Left ventricle myocardium inferior (tissue), 1 donor: ENCODE measurements at places on chromosomes 7 and 10. TPM values are rescaled to one million over a fixed set of nuclear protein-coding genes. Genes with fewer than 3 reads are reported as not detected.
A peak's percentile ranks its signal among the peaks of the same experiment; 100 is the strongest.

Gene ZNF107
- total RNA-seq: 1.4 TPM

Gene CTAGE4
- 0.16 TPM for total RNA-seq

Gene C10orf53
- total RNA-seq: not detected

Gene CAMK2B
- total RNA-seq: 98.0 TPM

Gene OR9A2
- total RNA-seq: not detected

DNA sequence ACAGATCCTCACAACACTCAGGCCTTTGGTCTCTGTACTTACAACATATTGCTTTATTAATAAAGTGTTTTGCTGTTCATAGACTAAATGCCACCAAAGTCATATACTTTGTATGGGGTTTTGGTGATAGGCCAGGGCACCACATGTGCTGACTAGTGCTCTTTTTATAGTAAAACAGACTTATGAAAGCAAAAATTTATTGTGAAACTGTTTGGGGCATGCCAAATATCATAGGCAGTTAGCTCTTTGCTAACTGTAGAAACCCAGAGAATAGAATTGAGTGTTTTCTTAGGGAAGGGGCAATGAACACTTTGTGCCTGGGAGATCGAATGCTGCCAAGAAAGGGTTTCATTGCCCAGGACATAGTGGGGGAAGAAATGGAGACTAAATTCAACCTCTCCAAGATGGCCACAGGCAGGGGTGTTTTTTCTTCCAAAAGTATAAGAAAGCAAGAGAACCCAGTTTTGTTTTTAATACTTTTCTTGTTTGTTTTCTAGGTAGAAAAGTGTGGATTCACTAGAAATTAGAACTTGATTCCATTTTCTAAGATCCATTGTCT is 142.7 kb downstream of the TRIL start:
- H3K27ac ChIP-seq: no peak overlapping the region
- H3K4me1 ChIP-seq: peaks cover 22% of the 10 kb centered on the region
- no peak for DNase-seq
- no peak overlapping the region for H3K4me3 ChIP-seq

- peak within 1 kb of the TSS; percentile 23 for H3K27ac ChIP-seq
- H3K36me3 ChIP-seq: no peaks in the 10 kb centered on the region
- peaks cover 52% of the 10 kb centered on the region for H3K27me3 ChIP-seq
- H3K4me1 ChIP-seq: peaks cover 12% of the 10 kb centered on the region
Observed at GRCh38 chr7:954330-955238, at the start of gene ADAP1. TSS of gene ADAP1 (minus strand) at chr7:954680. CDS start at chr7:954477, 203 bp downstream.

GRCh38 chr10:19815731-19816410 is 361 bp upstream of the PLXDC2 start:
- H3K36me3 ChIP-seq: no peaks in the 10 kb centered on the region
- DNase-seq: peak; percentile 79
- peaks cover 29% of the 10 kb centered on the region for H3K27me3 ChIP-seq
- H3K4me3 ChIP-seq: peak overlapping the region; percentile 83
- peaks cover 49% of the 10 kb centered on the region for H3K4me1 ChIP-seq

- no peak overlapping the region for H3K27ac ChIP-seq
- H3K4me3 ChIP-seq: no peak overlapping the region
- H3K4me1 ChIP-seq: peaks cover 29% of the 10 kb centered on the region
- H3K36me3 ChIP-seq: no peaks in the 10 kb centered on the region
- no peak for DNase-seq
- H3K27me3 ChIP-seq: no peaks in the 10 kb centered on the region
Observed at GRCh38 chr10:24299578-24300260, 90.8 kb downstream of the KIAA1217 start.

DNA sequence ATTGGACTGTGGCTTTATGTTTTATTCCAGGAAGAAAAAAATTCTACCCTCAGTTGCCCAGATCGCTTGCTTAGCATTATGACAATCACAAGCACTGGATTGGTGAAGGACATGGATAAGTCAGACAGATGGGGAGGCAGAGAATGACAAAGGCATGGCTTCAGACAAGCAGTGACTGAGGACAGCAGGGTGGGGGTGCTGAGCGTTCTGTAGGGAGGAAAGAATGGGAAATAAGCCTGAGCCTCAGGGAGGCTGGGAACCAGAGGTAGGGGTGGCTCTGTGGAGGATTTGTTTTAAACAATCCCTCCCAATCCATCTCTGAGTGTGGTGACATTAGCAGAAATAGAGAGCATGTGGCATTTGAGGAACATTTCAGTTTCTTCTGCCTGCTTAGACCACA is 896.9 kb downstream of the CCSER2 start:
- H3K4me3 ChIP-seq: no peak overlapping the region
- H3K27me3 ChIP-seq: peaks cover 9% of the 10 kb centered on the region
- no peaks in the 10 kb centered on the region for H3K4me1 ChIP-seq
- no peak overlapping the region for H3K27ac ChIP-seq

DNA sequence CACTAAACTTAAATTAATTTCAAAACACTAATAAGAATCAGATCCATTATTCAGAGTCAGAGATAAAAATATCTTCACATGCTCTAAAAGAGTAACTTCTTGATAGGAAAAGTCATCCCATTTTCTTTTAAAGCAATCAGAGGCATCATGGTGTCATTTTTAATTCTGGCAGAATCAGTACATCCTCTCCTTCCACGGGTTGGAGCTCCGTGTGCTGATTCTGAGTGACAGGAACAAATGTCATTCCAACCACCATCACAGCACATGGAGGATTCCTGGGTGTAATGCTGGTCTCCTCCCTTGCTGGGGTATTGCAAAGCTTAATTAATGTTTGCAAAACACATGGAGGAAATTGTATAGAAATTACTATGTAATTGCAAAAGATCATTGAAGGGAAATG is 114.5 kb upstream of the IMMP2L start:
- H3K4me1 ChIP-seq: no peaks in the 10 kb centered on the region
- DNase-seq: no peak
- peaks cover 6% of the 10 kb centered on the region for H3K27me3 ChIP-seq
- no peak overlapping the region for H3K4me3 ChIP-seq
- H3K36me3 ChIP-seq: no peaks in the 10 kb centered on the region

DNA sequence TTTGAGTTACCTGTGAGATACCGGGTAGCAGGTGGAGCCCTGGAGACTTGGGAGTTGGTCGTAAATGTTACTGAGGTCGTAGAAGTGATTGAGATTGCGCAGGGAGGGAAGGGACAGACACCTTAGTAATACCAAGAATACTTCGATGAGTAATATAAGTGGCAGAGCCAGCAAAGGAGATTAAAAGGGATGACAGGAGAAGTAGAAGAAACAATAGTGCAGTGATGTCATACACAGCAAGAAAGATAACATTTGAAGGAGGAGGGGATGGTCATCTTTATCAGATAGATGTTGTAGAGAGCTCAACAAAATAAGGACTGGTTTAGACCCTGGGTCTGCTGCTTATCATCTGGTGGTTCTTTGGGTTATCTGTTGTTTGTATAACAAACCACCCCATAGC is 5.0 kb downstream of the BCCIP start:
- no peak overlapping the region for H3K27ac ChIP-seq
- H3K27me3 ChIP-seq: no peaks in the 10 kb centered on the region
- H3K4me1 ChIP-seq: peaks cover 34% of the 10 kb centered on the region
- H3K36me3 ChIP-seq: peaks cover 68% of the 10 kb centered on the region

GRCh38 chr10:112247791-112248190 is 35.4 kb upstream of the TECTB start:
- no peak for DNase-seq
- H3K27me3 ChIP-seq: no peaks in the 10 kb centered on the region
- no peaks in the 10 kb centered on the region for H3K4me1 ChIP-seq
- no peak overlapping the region for H3K27ac ChIP-seq
- H3K36me3 ChIP-seq: no peaks in the 10 kb centered on the region

DNA sequence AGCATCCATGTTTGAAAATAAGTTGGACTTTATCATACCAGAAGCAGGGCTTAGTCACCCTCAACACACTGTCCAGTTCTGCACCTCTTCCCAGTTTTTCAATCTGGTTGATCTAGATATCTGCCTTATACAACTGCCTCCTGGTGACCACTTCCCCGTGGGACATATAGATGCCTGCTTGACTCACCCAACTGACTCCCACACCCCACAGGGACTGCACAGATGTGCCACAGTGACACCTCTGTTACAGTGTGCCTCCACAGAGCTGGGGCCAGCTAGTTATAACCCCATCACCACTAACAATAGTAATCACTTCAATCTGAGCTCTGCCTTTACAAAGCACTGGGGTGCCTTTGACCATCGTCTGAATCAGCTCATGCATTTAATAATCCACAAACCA is 82.6 kb upstream of the AOAH start:
- H3K4me1 ChIP-seq: no peaks in the 10 kb centered on the region
- no peak for DNase-seq
- no peaks in the 10 kb centered on the region for H3K36me3 ChIP-seq
- no peak overlapping the region for H3K4me3 ChIP-seq
- no peak overlapping the region for H3K27ac ChIP-seq
- no peaks in the 10 kb centered on the region for H3K27me3 ChIP-seq

- H3K4me3 ChIP-seq: peak overlapping the region; percentile 52
- peaks cover 23% of the 10 kb centered on the region for H3K36me3 ChIP-seq
- H3K27me3 ChIP-seq: peaks cover 24% of the 10 kb centered on the region
- peaks cover 40% of the 10 kb centered on the region for H3K4me1 ChIP-seq
- peak overlapping the region; percentile 34 for H3K27ac ChIP-seq
- no peak for DNase-seq
Observed at GRCh38 chr7:4879396-4880081, 4.0 kb downstream of the RADIL start.

DNA sequence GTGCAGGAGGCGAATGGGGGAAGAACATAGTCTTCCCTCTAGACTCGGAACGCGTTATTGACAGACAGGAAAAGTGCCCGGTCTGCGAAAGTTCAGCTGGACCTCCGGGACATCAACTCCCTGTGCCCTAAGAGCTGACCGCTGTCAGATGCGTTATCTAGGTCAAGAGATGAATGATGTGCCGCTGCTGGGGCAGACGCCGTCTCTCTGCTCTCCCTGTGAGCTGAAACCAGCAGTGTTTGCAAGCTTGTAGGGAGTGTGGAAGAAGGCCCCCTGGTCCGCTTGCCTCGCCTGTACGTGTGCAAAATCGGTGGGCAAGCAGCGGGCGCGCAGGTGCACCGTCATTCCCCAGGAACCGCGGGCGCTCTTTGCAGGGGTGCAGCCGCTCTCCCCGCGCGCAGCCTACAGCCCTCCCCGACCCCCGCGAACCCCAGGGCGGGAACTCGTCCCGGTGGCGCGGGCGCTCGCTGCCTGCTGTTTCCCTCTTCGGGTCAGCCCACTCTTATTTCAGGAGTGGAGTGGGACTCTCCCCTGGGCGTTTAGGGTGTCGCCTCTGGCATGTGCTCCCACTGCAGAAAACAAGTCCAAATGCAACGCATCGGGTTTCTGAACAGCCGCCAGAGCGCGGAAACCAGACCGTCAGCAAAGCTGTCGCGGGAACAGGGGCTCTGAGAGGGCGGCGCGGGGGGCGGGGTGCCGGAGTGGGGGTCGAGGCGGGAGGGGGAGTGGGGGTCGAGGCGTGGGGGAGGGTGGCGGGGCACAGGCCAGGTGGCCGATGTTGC is 1.8 kb upstream of the PFKFB3 start:
- DNase-seq: no peak
- peak overlapping the region; percentile 94 for H3K4me3 ChIP-seq
- H3K36me3 ChIP-seq: no peaks in the 10 kb centered on the region
- peak overlapping the region; percentile 98 for H3K27ac ChIP-seq
- no peaks in the 10 kb centered on the region for H3K27me3 ChIP-seq

DNA sequence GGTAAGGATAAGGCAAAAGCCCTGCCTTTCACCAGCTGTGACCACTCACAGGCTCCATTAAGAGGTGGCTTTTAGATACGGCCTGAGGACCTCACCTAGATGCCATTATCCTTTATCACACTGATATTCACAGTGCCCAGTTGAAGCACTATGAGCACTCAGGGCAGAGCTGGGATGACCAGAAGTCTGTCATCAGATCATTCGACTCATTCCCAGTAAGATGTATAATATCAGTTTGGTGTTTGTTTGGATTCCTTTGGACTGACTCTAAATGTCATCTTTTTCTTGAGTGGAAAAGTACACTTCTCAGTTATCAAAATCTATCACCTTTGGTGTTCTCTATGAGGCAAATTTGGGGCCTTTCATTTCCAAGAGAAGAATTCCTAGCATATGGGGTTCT is 18.7 kb downstream of the CCDC136 start:
- no peak overlapping the region for H3K27ac ChIP-seq
- no peak for DNase-seq
- H3K27me3 ChIP-seq: no peaks in the 10 kb centered on the region
- peaks cover 13% of the 10 kb centered on the region for H3K4me1 ChIP-seq
- no peak overlapping the region for H3K4me3 ChIP-seq
- no peaks in the 10 kb centered on the region for H3K36me3 ChIP-seq

DNA sequence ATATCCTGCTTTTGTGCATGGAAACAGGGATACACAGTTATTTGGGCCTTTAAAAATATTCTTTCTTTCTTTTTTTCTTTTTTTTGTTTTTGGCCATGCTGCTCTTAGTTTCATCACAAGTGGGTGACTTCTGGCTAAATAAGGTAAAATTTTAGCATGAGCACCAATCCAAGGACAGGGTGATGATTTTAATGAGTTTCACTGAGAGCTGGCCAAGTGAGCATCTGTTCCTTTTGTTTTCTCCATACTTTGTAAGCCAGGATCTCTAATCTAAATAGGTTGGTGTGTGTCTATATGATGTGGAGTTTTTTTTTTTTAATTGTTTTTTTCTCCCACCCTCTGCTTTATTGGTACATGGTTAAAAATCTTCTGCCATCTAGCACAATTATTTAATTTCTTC is 106.8 kb downstream of the POLL start:
- peaks cover 18% of the 10 kb centered on the region for H3K36me3 ChIP-seq
- H3K4me1 ChIP-seq: no peaks in the 10 kb centered on the region
- no peak overlapping the region for H3K4me3 ChIP-seq
- DNase-seq: no peak

- H3K4me1 ChIP-seq: no peaks in the 10 kb centered on the region
- H3K36me3 ChIP-seq: no peaks in the 10 kb centered on the region
- H3K27me3 ChIP-seq: peaks cover 32% of the 10 kb centered on the region
- DNase-seq: no peak
Observed at GRCh38 chr7:8418629-8419245, 14.7 kb upstream of the NXPH1 start.

DNA sequence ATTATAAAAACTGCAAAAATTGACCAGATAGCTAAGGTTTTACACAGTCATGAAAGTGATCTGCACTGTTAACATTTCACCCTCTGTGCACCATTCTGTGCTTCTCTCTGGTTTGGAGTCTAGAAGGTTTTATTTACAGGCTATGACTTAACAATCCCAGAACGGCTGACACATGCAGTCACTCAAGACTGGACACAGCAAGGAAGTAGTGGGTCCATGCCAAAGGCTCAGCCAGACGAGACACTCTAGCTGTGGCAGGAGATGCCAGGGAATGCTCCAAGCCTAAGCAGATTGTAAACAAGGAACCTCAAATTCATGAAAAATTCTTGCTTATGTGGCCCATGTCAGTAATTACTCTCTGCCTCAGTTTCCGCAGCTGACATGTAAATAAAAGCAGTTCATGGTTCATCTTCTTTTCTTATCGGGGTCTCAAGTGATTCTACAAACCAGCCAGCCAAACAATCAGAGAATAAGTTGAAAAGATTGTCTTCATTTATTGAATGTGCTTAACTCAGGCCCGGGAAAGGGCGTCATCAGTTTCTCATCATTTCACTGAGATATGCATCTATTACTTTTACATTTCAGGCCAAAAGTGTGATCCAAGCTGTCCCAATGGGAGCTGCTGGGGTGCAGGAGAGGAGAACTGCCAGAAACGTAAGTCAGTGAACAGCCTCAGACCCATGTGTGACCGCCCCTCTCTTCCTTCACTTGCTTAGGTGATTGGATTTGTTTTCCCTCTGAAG is 132.1 kb downstream of the EGFR start:
- H3K27me3 ChIP-seq: no peaks in the 10 kb centered on the region
- peaks cover 8% of the 10 kb centered on the region for H3K4me1 ChIP-seq
- no peak overlapping the region for H3K4me3 ChIP-seq
- peaks cover 64% of the 10 kb centered on the region for H3K36me3 ChIP-seq
- no peak overlapping the region for H3K27ac ChIP-seq

- H3K4me3 ChIP-seq: no peak overlapping the region
- H3K4me1 ChIP-seq: no peaks in the 10 kb centered on the region
- DNase-seq: no peak
- peaks cover 11% of the 10 kb centered on the region for H3K27me3 ChIP-seq
Observed at GRCh38 chr10:26950934-26951333, 90.2 kb upstream of the ABI1 start.
